Cardiac septum (tissue), 1 donor: ENCODE measurements at places on chromosomes 1 and 21. TPM values are rescaled to one million over a fixed set of nuclear protein-coding genes. Genes with fewer than 3 reads are reported as not detected.

DNA sequence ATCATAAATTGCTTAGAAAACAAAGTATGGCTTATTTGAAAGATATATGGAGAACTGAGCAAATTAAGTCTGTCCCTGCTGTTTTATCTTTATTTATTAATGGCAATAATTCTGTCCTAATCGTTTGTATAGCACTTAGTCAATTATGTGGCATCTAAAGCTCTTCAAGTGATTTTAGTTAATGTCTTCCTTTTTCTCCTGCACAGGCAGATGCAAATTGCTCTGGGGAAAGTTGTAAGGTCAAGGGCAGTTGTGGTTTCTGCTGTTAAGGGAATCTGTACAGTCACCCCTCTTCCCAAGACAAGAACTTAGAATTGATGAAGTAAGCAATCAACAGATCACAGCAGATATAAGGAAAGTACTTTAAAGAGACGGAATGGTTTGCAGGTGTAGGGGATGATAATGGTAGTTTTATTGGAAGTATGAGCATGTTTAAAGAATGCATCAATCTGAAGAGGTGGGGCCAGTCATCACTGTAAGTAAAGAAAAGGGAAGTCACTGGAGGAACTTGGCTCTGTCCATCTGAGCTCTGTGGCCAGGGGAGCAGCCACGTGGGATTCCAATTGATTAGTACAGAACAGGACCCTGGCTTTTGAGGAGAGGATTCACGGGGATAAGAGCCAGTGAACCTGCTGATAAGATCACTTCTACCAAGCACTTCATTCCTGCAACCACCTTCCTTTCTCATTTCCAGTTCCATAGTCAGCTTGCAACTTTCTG, 116.0 kb upstream of the KCNJ6 start:
- DNase-seq, result no peak

- no peak for DNase-seq
Measured at GRCh38 chr1:3691421-3692204, 39.3 kb downstream of the TP73 start.

GRCh38 chr1:10634428-10635084, 159.8 kb downstream of the PEX14 start:
- DNase-seq, result no peak

DNA sequence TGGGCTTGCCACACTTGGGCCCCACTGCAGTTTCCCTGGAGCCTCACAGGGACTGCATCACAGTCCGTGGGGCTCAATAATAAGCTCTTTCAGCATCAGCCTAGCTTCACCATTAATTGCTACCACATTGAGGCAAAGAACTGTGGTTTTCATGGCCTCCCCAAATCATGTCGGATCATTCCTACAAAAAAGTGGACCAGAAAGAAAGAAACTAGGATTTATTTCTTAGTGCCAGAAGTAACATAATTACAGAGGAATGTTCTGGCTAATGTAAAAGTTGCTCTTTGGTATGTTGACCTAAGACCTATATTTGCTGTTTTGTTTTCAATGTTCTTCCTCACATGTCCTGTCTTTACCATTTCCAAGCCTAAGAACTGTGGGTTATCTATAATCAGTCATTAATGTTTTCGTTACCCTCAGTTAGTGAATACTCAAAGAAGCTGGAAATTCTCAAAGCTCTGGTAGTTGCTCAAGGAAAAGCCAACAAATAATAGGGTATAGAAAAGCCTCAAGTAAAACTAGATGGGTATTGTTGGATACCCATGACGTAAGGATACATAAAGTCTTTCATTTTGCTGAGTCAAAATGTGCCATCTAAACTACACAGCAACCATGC, 173.9 kb downstream of the LTN1 start:
- no peak for DNase-seq

DNA sequence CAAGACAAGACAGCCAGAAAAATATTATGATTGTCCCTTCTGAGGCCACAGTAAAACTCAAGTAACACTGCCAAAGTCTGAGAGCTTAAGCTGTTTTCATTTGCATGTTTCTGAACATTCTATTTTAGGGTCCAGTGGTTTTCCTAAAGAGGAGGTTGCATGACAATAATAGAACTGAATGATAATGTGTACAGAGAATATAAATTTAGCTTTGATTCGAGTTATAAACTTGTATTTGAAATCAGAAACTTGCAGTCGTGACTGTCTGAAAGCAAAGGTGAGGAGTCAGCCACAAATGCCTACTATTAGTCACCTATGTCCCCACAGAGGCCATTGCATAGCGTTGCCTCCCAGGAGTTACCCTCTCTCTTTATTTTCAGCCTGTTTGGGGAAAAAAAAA, 363.1 kb upstream of the ADGRL2 start:
- no peak for DNase-seq

DNA sequence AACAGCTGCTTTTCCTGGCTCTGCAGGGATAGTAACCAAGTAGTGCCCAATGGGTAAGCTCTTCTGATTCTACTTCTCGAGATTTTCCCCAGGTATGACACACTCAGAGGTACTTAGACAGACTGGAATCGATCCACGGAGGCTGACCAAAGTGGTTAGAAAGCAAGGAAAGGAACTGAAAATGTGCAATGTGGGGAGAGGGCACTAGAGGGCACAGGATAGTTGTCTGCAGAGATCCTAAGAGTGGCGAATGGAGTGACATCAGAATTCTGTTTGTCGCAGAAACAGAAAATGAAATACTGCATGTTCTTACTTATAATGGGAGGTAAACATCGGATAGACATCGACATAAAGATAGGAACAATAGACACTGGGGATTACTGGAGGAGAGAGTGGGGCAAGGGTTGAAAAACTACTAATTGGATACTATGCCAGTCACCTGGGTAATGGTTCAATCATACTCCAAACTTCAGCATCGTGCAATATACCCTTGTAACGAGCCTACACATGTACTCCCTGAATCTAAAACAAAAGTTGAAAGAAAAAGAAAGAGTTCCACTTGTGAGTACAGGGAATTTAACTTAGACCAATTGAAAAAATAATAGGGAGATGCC, 23.3 kb downstream of the CYP2J2 start:
- no peak for DNase-seq

DNA sequence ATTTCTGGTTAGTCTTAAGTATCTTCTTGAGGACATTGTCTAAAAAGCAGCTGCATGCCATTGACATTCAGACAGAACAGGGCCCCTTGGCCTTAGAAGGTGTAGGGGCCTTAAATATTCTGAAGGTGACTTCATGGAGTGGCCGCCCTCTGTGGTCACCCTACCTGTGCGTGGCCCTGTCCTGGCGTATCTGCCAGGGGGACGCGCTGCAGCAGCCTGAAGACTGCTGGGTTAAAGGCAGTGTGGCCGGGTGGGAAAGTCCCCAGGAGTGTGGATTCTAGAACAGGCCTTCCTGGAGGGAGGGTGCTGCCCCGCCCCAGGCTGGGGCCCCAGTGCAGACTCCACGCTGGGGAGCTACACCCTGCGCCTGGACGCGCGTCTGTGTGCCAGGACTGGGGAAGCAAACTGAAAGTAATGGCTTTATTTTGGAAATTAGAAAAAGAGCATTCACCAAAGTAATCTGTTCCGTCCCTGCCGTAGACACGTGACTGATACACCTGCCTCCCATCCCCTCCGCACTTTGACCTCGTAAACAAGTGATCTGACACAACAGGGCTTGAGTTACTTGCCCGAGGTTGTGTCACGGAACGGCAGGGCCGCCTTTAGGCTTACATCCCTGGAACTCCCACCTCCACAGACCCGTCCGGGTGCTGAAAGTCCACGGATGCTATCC, 1.8 kb downstream of the AGPAT3 start:
- peak; percentile 67 for DNase-seq

DNA sequence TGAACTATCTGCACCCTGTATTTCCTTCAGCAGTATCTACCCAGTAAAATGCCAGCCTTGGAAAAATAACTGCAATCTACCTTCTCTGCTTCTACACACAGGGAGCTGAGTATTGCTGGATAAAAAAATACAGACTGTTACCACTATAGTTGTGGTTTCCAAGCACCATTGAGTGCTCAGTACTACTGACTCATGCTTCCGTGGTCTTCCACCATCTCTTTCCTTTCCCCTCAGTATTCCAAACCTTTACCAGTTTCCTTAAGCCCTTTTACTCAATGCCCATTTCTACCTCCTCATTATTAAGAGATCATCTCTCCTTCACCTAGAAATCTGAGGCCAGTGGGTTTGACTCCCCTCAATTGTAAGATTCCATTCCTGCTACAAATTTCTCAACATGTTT, 23.8 kb downstream of the GLMN start:
- DNase-seq, result no peak

GRCh38 chr1:147717051-147717705, 43.2 kb downstream of the GJA5 start:
- DNase-seq, result no peak

- no peak for DNase-seq
Measured at GRCh38 chr21:39647476-39647875, 34.7 kb downstream of the B3GALT5 start.

GRCh38 chr1:171468120-171468750, 17.1 kb upstream of the PRRC2C start:
- no peak for DNase-seq

DNA sequence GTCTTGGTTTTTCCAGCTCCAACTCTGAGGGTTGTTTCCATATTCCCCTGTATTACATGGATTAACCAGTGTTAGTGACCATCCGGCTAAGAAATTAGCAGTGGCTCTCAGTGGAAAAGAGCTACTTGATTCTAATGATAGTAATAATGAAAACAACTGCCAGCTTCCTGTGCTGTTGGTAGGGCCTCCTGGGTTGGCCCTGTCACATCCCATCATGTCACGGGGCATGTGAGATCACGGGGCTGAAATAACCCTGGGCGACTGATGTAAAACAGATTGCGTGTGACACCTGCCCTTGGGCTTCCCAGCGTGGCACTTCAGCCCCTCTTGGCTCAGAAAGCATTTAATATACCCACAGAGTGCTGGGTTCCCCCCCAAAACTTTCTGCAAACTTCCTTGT, 149.0 kb downstream of the ROR1 start:
- peak; percentile 85 for DNase-seq

- DNase-seq, result no peak
Measured at GRCh38 chr1:177646757-177647730, 322.8 kb downstream of the SEC16B start.

GRCh38 chr1:44610527-44611148, 63.6 kb downstream of the TMEM53 start:
- no peak for DNase-seq

Gene JUN
- 91.7 TPM for total RNA-seq

Gene TNFRSF18
- total RNA-seq, result 0.19 TPM

Gene WRAP73
- total RNA-seq, result 14.3 TPM

Gene GPA33
- 2.7 TPM for total RNA-seq

Gene AADACL3
- not detected for total RNA-seq

Gene KRTAP22-1
- not detected for total RNA-seq

Gene SLFNL1
- total RNA-seq, result 0.30 TPM
